ENCODE measurements at places on chromosomes 16 and 17.
A peak's percentile ranks its signal among the peaks of the same experiment; 100 is the strongest.

DNA sequence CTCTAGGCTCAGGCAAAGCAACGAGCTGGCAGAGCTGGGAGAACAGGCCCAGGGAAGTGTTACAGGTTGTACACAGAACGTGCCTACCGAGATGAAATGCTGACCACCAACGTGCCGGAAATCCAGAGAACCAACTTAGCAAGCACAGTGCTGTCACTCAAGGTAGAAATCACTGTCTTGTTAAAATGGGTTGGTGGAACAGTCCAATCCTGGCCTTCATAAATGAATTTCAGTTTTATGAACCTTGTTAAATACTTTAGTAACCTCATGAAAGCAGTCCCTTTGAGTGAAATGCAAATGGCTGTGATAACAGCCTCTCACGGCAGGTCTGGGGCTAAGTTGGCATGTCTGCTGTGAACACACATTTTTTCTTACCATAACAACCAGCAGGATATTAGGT, 29.0 kb downstream of the ETV4 start:
- no peak for DNase-seq

- DNase-seq: peak; percentile 27
Observed at GRCh38 chr17:8126491-8127066, 2.7 kb upstream of the HES7 start.

- no peak for DNase-seq
Observed at GRCh38 chr17:9004132-9004960, 17.0 kb upstream of the NTN1 start.

- no peak for DNase-seq
Observed at GRCh38 chr17:32854207-32854606, 22.7 kb downstream of the MYO1D start.

DNA sequence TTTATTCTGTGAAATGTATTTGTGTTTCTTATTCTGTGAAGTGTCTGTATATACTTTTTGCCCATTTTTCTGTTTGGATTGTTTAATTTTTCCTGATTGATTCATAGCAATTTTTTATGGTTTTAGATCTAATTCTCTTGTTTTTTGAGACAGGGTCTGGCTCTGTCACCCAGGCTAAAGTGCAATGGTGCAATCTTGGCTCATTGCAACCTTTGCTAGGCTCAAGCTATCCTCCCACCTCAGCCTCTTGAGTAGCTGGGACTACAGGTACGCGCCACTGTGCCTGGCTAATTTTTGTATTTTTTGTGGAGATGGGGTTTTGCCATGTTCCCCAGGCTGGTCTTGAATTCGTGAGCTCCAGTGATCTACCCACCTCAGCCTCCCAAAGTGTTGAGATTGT, 31.5 kb downstream of the NF1 start:
- no peak for DNase-seq

GRCh38 chr17:1019451-1019850, 22.5 kb downstream of the TIMM22 start:
- DNase-seq: no peak

DNA sequence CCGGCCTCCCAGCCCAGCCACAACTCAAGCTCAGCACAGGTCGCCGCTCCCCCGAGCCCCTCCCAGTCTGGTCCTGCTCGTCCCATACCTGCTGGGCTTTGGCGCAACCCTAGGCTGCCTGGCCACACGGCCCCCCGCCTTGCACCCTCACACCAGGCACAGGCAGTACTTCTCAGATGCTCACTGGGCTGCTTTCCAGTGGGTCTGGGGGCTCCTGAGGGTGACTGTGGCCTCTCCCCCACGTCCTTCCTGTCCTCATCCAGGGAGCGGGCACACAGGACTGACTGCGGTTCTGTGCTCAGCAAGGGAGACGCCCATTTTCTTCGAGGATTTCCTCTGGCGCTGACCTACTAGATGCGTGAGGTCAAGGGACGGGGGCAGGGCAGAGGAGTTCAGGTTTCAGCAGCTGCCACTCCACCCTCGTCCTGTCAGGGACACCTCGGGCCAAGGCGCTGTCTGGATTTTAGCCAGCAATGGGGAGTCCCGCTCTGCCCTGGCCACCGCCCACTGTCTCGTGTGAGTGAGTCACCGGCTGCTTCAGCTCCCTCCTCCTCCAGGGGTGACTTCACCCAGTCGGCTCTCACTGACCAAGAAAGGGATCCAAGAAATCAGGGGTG, 115.8 kb downstream of the NPIPB11 start:
- no peak for DNase-seq

- no peak for DNase-seq
Observed at GRCh38 chr17:64096037-64096436, 33.9 kb downstream of the ERN1 start.

DNA sequence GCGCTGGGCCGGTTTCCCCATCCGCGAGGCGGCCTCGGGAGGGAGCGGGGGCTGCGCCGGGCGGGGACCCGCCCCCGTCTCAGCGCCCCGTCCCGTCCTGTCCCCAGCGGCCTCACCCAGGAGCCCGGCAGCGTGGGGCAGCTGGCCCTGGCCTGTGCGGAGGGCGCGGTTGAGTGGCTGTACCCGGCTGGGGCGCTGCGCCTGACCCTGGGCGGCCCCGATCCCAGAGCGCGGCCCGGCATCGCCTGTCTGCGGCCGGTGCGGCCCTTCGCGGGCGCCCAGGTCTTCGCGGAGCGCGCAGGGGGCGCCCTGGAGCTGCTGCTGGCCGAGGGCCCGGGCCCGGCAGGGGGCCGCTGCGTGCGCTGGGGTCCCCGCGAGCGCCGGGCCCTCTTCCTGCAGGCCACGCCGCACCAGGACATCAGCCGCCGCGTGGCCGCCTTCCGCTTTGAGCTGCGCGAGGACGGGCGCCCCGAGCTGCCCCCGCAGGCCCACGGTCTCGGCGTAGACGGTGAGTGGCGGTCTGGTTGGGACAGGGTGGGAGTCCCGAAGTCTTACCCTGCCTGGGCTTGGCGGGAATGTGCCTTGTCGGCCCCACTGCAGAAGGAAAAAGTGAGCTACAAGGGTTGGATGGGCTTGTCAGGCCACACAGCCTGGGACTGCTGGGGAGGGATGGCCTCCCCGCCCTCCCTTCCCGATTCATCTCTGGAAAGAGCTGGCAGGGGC, 720 bp downstream of the METRN start:
- peak; percentile 26 for DNase-seq

- no peak for DNase-seq
Observed at GRCh38 chr16:60371591-60371990, 1637.5 kb upstream of the GOT2 start.

- peak; percentile 8 for DNase-seq
Observed at GRCh38 chr16:82621781-82622180, 5.0 kb upstream of the CDH13 start.

DNA sequence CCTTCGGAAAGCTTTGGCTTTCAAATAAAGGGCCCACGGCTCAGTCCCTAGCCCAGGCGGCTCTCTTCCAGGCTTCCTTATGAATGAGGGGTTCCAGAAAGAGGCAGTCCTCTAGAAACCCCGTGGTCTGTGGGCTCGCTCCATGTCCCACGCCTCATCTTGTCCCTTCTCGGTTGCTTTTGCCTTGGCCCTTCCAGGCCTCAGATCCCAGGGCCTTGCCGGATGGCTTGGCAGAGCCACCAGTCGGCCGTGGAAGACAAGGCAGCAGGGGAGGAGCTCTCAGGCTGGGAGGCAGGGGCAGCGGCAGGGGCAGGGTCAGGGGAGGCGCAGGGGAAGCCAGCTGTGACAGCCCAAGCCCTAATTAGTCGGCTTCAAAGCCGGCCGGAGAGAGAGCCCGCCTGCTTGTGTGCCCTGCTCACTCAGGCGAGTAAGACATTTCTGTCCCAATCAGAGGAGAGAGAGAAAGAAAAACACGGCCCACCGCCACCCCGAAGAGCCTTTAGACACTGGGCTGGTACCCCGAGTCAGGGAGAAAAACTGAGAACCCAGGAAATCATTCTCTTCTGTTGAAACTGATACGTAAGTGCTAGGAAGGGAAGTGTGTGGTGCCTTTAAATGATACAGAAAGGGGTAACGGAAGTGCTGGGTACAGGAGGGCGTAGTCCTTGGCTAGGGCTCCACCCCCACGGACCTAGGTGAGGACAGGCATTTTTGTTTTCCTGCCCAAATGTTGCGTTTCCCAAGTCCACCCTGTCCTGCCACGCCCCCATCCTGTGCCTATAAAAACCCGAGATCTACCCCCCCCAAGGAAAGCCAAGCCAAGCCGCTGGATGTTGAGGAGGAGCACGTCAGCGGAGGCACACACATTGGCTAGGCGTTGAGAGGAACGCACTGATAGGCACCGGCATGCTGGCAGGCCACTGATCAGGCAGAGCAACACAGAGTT, 27.8 kb upstream of the MEIOC start:
- peak; percentile 87 for DNase-seq

- DNase-seq: peak; percentile 11
Observed at GRCh38 chr16:14353340-14353739, 276.7 kb downstream of the PARN start.

DNA sequence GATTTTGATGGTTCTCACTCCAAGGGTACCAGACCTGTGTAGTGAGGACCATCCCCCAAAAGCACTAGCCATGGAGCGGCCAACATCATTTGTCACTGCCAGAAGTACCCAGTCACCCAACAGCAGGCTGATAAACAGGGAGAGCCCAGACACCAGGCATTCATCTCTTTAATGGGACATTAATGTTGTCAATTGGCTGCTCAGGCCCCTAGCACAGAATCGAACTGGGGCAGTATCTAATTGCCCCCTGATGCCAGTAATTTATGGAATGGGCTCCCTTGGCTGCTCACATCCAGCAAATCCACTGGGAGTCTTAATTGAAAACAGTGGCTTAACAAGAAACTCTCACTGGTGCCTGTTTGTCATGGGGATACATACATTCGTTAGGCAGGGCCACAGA, 344.6 kb downstream of the XYLT1 start:
- DNase-seq: no peak

GRCh38 chr16:85461814-85462713, 151.1 kb upstream of the GSE1 start:
- peak; percentile 97 for DNase-seq

DNA sequence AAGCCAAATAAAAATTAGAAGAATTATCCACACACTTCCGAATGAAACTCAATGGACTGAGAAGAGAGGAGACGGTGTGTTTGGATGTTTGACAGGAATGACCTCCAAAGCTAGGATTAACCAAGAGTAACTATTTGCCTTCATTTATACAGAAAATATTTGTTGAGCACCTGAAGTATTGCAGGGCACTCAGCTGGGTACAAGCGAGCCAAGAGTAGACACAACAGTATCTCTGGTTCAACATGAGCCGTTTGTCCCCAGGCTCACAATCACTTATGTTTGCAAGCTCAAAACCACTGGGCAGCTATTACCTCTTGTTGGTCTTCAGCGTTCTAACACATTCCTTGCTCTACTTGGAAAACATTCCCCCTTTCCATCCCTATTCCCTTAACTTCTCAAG, 38.8 kb downstream of the MAF start:
- no peak for DNase-seq

DNA sequence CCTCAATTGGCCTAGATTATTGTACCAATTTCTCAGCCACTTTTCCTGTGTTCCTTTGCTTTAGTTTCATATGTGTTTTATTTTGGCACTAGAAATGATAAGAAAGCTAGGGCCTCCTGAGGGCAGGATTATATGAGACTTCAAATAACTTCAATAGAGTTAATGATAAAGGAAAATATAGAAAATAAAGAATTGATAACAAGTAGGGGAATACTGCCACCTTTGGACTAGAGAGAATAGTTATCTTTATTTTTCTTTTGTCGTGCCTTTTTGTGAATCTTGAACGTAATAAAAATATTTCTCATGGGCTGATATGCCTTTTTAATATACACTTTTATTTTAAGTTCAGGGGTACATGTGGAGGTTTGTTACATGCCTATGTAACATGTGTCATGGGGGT, 29.3 kb upstream of the RBL2 start:
- DNase-seq: no peak

- no peak for DNase-seq
Observed at GRCh38 chr17:2402544-2402943, 1.7 kb upstream of the MNT start.

DNA sequence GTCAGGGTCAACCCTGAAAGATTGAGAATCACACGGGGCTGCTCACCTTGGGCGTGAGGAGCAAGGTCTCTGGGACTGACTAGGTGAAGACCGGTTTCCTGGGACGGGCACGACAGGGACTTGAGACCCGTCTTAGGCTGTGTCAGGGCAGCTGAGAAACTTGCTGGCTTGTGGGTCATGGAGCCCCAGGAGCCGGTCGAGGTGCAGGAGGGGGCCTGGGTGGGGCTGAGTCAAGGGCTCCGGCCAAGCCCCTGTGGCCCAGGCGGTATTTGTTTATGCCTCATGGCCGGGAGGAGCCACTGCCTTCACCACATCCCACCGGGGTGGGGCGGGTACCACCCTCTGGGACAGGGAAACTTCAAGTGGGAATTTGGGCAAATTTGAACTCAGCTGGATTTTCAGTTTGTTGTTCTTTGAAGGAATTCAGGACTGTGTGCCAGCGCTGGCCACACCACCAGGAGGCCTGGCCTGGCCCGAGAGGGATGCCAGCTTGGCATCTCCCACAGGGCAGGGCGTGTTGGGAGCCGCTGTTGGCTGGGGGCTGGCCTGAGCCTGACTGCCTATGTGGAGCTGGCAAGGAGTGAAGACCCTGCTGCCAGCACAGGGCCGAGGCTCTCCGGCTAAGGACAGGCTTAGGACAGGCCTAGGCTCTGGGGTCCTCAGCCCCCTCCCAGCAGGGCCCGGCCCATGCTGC, 116.1 kb downstream of the METRNL start:
- DNase-seq: no peak

DNA sequence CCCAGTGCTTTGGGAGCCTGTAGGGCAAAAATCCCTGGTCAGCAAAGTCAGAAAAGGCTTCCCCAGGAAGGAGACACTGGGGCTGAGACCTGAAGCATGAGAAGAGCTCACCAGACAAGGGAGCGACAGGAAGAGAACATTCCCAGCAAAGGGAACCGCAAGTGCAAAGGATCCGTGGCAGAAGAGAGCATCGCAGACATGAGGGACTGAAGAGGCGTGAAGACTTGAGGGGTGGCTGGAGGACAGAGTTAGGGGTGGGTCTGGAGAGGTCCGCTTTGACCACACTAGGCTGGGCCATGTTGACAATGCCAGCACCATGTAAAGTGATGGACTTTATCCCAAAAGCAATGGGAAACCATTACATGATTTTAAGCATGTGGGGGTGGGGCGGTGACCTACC, 128.1 kb upstream of the IRX3 start:
- no peak for DNase-seq

DNA sequence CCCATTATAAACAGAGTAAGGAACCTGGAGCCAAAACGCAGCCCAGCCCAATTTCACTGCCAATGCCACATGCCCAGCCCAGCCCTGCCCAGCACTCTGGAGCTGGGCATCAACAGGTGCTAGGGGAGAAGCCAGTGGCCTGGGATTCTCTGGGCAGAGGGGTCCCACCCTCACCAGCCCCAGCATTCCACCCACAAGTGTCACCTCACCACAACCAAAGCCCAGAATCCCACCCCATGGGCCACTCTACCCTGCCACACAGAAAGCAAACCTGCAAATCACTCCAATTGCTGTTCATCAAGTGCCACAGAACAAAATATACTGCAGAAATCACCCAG, 102.5 kb upstream of the CDH5 start:
- DNase-seq: no peak
